ENCODE measurements at places on chromosomes 5 and 9.

GRCh38 chr5:124071039-124071438 lies 559.1 kb downstream of the CSNK1G3 start:
- DNase-seq = no peak

DNA sequence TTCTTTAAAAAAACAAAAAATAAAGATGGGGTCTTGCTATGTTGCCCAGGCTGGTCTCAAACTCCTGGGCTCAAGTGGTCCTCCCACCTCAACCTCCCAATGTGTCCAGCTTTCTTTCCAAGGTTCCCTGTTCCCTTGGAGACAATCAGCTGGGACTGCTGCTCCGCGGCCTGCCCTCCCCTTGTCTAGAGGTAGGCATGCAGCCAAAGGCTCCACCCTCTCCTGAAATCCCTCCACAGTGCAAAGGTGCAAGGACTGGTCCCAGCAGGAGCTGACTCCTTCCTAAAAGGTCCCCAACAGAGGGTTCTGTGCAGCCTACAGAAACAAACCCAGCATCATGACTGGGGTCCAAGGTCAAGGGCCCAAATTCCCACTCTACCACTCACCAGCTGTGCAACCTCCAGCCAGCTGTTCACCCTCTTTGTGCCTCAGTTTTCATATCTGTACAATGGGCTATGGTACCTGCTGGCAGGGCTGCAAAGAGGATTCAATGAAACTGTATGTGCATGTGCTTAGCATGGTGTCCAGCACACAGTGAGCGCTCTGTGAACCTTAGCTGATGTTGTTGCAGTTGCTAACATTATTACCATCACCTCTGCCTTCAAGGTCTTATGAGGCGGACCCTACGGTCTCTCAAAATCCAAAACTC lies 47.5 kb downstream of the BARX1 start:
- no peak for DNase-seq

DNA sequence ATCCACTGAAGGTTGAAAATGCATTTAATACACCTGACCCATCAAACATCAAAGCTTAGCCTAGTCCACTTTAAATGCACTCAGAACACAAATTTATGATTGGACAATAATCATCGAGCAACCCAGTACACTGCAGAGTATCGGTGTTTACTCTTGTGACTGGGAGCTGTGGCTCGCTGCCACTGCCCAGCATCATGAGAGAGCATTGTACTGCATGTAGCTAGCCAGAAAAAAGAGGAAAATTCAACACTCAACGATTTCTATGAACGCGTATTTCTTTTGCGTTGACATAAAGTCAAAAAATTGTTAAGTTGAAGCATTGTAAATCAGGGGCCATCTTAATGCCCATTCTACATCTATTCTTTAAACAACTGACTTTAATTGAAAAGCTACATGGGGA lies 95.1 kb upstream of the CD180 start:
- no peak for DNase-seq

DNA sequence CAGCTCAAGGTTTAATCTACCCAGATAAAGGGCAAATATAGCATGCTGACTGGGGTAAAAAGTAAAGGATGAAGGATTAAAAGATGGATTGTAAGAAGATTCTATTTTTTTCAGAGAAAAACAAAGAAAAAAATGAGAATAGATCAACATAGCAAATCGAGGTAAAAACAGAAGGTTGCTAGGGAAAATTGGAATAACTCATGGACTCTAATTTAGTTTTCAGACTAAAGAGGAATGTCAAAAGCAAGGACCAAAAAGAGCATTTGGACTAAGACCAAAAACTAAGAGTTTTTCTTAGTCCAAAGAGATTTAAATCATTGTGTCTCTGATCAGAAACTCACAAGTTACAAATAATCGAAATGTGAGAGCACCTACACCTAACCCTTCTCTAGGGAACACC lies 250.7 kb upstream of the PTPRD start:
- DNase-seq = no peak

DNA sequence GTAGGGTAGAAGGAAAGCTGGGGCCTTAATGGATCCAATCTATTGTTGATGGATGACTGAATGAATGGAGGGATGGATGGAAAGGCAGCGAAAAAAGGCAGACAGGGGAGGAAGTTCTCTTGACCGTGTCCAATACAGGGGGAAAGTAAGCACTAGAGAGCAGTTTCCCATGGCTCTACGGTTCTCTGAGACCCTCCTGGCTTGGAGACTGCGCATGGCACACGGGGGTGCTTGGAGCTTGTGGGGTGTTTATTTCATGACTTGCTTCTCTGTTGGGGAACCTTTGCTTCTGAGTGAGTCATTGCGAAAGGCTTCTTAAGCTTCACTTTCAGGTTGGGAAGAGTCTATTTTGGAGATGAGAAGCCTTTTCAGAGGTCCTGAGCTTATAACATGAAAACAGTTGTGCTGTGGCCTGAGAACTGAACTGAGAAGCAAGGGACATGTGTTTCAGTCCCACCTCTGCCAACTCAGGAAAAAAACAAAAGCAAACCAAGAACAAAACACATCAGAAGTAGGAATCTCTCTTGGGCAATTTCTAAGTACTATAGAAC lies 12.8 kb upstream of the TEX48 start:
- DNase-seq = no peak

DNA sequence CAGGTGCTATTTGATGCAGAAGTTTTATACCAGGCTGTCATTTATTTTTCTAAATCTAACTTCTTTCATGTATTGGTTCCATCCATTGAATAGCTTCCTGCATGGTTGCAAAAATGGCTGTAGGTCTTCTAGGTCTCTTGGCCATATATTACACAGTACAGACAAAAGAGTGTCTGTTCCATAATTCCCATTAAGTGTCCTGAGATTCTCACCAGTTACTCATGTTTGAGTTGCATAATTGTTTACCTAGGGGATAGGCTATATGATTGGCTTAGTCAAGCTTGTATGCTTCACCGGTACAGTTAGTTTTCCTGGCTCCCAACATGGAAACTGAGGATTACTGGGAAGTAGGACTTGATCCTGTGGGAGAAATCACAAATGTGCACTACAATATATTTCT lies 399.4 kb upstream of the NUDT12 start:
- no peak for DNase-seq

GRCh38 chr5:40124367-40124766 lies 555.3 kb upstream of the PTGER4 start:
- no peak for DNase-seq

GRCh38 chr5:88502179-88503040 lies 233.8 kb upstream of the TMEM161B start:
- no peak for DNase-seq

DNA sequence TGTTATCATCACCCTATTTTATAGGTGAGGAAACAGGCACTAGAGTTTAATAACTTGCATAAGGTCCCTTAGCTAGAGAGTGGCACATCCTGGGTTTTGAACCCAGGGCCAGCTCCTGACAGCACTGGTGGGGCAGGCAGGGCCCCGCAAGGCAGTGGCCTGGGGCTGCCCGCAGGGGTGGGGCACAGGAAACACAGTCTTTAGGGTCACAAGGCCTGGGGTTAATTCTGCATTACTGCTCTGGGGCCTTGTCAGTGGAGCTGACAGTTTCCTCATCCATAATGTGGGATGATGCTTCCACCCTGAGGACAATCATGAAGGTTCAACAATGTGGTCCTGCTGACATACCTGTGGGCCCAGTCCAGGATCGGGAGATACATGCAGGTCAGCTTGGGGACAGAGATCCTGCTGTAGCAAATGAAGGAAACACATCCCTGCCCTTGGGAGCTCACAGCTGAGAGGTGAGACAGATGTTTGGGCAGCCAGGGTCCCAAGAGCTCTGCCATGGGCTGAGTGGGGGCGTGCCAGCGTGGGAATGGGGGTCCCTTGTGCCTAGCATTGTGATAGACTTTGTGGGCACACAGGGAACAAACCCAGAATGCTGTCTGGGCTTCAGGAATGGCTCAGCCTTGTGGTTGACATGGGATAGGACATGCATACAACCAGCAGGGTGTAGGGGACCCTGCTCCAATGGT lies 14.7 kb downstream of the FGF18 start:
- DNase-seq = no peak

DNA sequence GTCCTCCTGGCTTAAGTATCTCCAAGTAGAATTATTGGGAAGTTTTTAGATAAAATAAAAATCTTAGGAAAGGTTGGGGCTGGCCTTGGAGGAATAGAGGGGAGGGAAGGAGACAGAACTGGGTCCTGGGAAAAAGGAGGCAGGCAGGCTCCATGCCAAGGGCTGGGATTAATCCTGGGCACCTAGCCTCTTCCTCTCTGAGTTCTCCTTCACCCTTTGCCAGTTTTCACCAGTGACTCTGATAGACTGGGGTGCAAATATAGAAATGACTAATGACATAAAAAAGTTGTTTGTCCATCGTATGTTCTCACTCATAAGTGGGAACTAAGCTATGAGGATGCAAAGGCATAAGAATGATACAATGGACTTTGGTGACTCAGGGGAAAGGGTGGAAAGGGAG lies 81.9 kb downstream of the RMI1 start:
- no peak for DNase-seq

Data from SHP77 (cell line).